ENCODE measurements at places on chromosomes 4 and X.

GRCh38 chrX:154426916-154427770 lies 1.3 kb upstream of the ATP6AP1 start:
- no peak for DNase-seq

- no peak for DNase-seq
Observed at GRCh38 chrX:153576239-153576870, 22.6 kb downstream of the CCNQ start.

GRCh38 chrX:100687546-100687945 lies 43.5 kb downstream of the SRPX2 start:
- DNase-seq: no peak

GRCh38 chr4:142238589-142238988 lies 602.2 kb downstream of the IL15 start:
- no peak for DNase-seq

- DNase-seq: no peak
Observed at GRCh38 chrX:86806786-86807185, 658.5 kb downstream of the DACH2 start.

DNA sequence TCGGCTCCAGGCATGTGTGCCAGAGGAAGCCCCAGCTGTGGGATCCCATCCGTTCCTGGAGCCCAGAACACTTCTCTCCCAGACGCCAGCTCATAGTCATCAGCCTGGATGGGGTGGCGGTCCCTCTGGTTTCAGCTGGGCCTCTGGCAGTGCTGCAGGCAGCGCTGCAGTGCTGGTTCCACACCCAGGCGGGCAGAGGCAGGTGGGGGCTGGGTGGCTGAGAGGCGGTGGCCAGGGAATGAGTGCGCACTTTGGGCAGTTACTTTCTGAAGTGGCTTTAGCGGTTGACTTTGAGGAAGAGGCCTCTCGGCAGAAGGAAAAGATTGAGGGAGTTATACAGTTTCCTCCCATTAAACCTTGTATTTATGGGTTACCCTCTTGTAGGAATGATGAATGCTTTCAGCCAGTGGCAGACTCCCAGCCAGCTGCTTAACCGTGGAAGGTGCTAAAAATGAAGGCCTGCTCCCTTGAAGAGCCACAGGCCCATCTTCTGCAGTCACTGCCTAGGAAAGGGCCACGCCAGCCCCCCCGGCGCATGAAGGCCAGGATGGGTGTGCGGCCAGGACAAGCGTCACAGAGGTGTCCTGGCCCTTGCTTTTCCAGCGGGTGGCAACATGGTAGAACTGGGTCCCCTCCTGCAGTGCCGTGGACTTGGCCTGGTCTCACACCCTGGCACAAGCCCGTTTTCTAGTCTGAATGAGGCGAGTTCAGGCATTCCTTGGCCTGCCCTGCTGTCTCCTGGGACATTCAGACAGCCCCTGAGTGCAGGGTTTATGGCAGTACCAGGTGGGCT lies 9.9 kb downstream of the TADA2B start:
- DNase-seq: no peak

DNA sequence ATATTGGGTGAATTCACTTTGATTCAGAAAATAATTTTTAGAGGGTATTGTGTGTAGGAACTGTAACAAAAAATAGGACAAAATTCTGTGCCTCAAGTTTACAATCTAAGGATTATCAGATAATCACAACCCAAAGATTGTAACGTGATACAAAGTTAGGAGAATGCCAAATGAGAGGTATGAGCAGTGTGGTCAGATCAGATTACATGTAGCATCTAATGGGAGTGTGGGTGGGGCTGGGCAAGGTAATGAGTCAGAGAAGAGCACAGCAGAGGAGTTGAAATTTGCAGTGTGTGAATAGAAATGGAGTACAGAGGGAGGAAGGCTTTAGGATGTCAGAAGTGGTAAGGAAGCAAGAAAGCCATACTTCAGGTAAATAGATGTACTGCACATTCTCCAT lies 103.4 kb upstream of the TEX13A start:
- no peak for DNase-seq

DNA sequence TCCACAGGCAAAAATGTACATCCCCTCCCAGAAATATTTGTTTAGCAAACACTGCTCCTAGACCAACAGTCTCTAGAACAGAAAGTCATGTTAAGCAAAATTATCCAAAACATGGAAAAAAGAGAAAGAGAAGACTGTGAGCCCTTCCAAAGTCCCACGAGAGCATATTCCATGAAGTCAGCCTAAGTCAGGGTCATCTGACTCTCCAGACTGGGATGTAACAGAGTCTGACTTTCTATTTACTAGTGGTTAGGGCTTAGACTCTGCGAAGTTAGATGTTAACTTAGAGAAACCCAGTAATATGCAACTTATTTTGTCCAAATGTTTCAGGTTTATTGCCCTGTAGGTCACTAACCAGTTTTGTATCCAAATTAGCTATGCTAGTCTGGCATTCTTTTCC lies 102.3 kb downstream of the MID1 start:
- no peak for DNase-seq

GRCh38 chr4:17168571-17168970 lies 270.1 kb upstream of the LDB2 start:
- no peak for DNase-seq

DNA sequence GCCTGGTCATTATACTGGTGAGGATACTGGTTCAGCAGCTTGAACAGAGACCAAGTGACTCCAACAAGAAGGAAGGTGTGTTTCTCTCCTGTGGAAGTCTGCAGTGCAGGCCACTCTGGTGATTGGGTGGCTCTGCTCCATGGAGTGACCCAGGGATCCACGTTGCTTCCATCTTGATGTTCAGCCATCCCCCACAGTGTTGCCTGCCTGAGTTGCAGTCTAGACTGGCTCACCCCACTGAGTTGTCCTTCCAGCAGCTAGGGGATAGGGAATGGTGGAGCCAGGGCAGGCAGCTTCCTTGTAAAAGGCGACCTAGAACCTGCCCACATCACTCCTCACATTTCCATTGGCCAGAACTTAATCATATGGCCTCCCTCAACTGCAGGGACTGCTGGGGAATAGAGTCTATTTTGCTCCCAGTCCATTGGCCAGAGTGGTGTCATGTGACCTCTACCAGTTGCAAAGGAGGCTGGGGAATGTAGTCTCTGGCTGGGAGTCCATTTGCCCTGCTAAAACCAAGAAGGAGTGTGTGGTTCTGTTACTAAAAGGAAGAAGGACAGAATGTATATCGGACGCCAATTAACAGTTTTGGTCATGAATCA lies 8.0 kb downstream of the MAN2B2 start:
- DNase-seq: no peak

DNA sequence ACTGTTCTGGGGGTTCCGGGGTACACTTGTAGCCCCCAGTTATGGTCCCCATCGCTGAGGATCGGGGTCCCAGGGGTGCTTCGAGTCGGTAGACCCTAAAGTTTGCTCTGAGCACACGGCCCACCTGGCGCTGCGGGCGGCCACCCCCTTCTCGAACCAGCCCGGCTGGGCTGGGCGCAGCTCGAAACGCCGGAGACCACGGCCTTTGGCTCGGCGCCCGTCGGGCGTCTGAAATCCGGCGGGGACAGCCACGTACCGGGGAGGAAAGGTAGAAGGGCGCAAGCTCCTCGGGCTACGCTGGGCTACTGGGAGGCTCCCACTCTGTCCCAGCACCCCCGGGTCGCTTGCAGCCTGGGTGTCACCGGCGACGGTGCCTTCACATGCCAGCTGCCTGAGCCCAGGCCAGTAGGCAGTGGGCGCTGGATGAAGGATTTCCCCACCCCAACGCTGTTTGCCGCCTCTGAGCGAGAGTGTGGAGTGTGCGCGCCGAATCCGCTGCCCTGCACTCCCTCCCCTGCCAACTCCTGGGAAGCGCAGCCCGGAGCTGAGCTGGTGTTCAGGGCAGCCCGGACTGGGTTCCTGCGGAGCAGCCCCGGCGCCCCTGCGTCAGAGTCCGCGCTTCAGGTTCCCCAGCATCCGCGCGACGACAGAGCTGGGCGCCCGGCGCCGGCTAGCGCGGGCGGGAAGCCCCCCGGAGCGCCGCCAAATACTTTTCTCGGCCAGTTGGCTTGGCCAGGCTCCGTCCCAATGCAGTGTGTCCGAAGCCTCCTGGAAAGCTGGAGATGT lies 637 bp downstream of the MAMLD1 start:
- DNase-seq: peak; percentile 49
